ENCODE measurements at places on chromosomes 6 and 20. TPM values are rescaled to one million over a fixed set of nuclear protein-coding genes. Genes with fewer than 3 reads are reported as not detected.

DNA sequence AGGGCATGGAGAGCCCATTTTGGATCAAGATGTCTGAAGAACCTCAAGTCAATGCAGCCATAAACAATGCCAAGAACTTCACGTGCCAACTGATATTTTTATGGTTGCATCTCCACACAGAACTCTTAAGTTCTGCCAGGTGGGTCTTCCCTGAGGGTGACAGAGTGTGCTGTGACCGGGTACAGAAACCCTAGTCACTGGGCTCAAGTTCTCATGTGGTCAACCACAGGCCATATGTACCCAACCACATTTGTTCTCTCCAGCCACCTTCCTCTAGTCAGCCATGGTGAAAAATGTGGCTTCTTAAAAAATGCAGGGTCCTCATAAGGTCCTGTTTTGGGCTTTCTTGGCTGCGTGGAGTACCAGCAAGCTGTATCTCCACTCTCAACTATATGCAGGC is 48.9 kb downstream of the CLIC5 start:
- H3K4me3 ChIP-seq: no peak overlapping the region
- H3K4me1 ChIP-seq: no peaks in the 10 kb centered on the region
- H3K27ac ChIP-seq: no peak overlapping the region
- no peak for DNase-seq
- H3K36me3 ChIP-seq: no peaks in the 10 kb centered on the region

DNA sequence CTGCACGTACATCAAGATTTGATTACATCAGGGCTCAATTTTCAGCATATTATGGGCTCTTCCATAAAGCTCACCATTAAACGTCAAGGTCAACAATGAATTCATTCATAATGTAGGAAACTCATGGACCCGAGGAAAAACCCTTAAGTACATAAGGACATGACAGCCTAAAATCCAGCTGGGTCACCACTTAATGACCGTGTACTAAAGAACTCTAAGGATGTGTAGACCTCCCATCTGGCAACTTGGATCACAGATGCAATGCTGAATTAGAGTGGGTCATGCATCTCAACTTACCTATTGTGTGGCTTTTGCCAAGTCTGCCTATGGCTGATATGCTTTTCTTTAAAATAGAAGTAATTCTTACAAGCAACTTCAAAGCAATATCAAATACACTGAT is 26.7 kb upstream of the DEFB112 start:
- no peak overlapping the region for H3K27ac ChIP-seq
- DNase-seq: no peak
- H3K36me3 ChIP-seq: no peaks in the 10 kb centered on the region
- no peaks in the 10 kb centered on the region for H3K27me3 ChIP-seq
- H3K4me1 ChIP-seq: no peaks in the 10 kb centered on the region

DNA sequence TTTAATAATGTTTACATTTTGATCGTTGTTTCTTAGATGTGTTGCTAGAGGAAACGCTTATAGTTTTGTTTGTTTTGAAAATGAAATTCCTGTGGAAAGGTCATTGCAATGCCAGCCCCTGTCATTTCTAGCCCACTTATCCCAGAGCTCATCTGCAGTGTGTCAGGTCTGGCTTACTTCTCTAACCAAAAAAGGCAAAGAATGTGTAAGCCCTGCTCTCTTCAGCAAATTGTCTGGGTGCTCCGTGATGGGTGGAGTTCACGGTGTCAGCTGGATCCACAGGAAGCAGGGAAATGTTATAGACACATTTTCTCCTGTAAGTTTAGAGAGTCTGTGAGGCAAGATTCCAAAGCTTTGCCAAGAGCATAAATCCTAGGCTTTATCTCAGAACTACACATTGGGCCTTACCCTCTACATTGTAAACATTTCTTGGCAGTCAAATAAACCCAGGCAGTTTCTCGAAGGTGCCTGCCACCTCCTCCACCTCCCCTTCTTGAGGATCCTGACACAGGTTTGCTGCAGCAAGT is 50.9 kb downstream of the RPRD1B start:
- peaks cover 14% of the 10 kb centered on the region for H3K4me1 ChIP-seq
- no peaks in the 10 kb centered on the region for H3K27me3 ChIP-seq
- DNase-seq: peak; percentile 78
- peaks cover 60% of the 10 kb centered on the region for H3K36me3 ChIP-seq
- H3K4me3 ChIP-seq: no peak overlapping the region

DNA sequence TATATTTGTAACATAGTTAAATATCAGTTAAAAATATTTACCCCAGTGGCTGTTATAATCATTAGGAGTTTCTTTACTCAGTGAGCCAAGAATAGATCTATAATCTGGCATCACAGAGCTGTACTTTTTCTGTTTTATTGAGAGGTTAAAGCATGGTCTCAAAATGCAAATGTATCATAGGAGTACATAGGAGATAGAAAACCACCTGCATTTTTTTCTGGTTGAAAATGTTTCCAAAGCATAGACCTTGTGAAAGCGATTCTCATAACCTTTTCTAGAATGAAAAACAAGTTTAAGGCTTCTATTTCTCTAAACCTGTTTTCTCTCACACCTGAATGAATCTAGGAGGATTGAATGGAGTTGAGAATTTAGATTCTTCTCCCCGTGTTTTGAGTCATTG is 14.4 kb downstream of the KCNQ5 start:
- no peaks in the 10 kb centered on the region for H3K4me1 ChIP-seq
- H3K4me3 ChIP-seq: no peak overlapping the region
- no peaks in the 10 kb centered on the region for H3K36me3 ChIP-seq
- H3K27me3 ChIP-seq: no peaks in the 10 kb centered on the region
- no peak overlapping the region for H3K27ac ChIP-seq

The GPR6 gene
- total RNA-seq: not detected

The NKX2-4 gene
- total RNA-seq: not detected

The PSORS1C1 gene
- not detected for total RNA-seq

The OTOR gene
- not detected for total RNA-seq
